ENCODE measurements at places on chromosomes 13 and 19.

- no peak for DNase-seq
- H3K4me1 ChIP-seq, result no peaks in the 10 kb centered on the region
- no peak overlapping the region for H3K27ac ChIP-seq
- peaks cover 5% of the 10 kb centered on the region for H3K36me3 ChIP-seq
- no peaks in the 10 kb centered on the region for H3K27me3 ChIP-seq
Measured at GRCh38 chr19:6012426-6013170, 34.7 kb upstream of the RANBP3 start.

GRCh38 chr13:66407128-66407527, 823.0 kb downstream of the PCDH9 start:
- H3K36me3 ChIP-seq, result no peaks in the 10 kb centered on the region
- H3K4me1 ChIP-seq, result no peaks in the 10 kb centered on the region
- no peak for DNase-seq
- no peak overlapping the region for H3K27ac ChIP-seq

DNA sequence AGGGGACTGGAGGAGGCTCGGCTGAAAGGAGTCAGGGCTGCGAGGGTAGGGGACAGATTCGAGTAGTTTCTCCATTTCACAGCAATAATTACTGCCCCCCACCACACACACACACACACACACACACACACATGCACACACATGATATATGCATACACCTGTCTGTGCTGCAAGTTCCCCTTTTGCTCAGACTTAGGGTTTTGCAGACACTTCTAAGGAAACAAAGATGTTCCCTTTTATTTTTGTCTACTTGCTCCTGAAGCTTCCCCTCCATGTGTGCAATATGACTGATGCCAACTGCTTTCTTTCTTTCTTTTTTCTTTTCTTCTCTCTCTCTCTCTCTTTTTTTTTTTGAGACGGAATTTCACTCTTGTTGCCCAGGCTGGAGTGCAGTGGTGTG, 13.4 kb downstream of the MBD3L2B start:
- H3K27me3 ChIP-seq, result no peaks in the 10 kb centered on the region
- DNase-seq, result no peak
- no peak overlapping the region for H3K27ac ChIP-seq
- H3K4me1 ChIP-seq, result no peaks in the 10 kb centered on the region
- H3K4me3 ChIP-seq, result no peak overlapping the region

- H3K27me3 ChIP-seq, result no peaks in the 10 kb centered on the region
- no peak overlapping the region for H3K4me3 ChIP-seq
- DNase-seq, result no peak
- H3K4me1 ChIP-seq, result no peaks in the 10 kb centered on the region
Measured at GRCh38 chr13:24718192-24718965, 38.2 kb downstream of the ATP12A start.

DNA sequence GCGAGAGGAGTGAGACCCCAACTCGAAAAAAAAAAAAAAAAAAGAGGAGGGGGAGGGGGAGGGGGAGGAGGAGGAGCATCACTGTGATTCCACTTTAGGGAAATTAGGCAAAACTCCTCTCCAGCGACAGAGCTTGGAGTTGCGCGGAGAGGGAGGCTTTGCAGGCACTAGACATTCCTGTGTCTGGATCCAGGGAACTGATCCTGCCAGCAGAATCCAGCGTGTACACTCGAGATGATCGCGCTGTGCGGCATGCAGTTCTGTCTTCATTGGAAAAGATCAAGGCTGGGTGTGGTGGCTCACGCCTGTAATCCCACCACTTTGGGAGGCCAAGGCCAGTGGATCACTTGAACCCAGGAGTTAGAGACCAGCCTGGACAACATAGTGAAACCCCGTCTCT, 29.6 kb upstream of the KLF2 start:
- H3K27me3 ChIP-seq, result no peaks in the 10 kb centered on the region
- no peaks in the 10 kb centered on the region for H3K36me3 ChIP-seq
- no peak for DNase-seq
- peaks cover 17% of the 10 kb centered on the region for H3K4me1 ChIP-seq

- peaks cover 41% of the 10 kb centered on the region for H3K4me1 ChIP-seq
- peak within 1 kb of the TSS; percentile 45 for H3K4me3 ChIP-seq
- H3K36me3 ChIP-seq, result no peaks in the 10 kb centered on the region
- no peak for DNase-seq
- no peaks in the 10 kb centered on the region for H3K27me3 ChIP-seq
Measured at GRCh38 chr19:11577451-11578257, at the start of gene ACP5. TSS of gene ACP5 (minus strand) at chr19:11577645. CDS start at chr19:11577317, 328 bp downstream.

- H3K27me3 ChIP-seq, result no peaks in the 10 kb centered on the region
- no peak for DNase-seq
- no peaks in the 10 kb centered on the region for H3K36me3 ChIP-seq
- H3K27ac ChIP-seq, result peak overlapping the region; percentile 97
- H3K4me1 ChIP-seq, result peaks cover 97% of the 10 kb centered on the region
Measured at GRCh38 chr19:47719047-47719859, 6.0 kb downstream of the EHD2 start.

DNA sequence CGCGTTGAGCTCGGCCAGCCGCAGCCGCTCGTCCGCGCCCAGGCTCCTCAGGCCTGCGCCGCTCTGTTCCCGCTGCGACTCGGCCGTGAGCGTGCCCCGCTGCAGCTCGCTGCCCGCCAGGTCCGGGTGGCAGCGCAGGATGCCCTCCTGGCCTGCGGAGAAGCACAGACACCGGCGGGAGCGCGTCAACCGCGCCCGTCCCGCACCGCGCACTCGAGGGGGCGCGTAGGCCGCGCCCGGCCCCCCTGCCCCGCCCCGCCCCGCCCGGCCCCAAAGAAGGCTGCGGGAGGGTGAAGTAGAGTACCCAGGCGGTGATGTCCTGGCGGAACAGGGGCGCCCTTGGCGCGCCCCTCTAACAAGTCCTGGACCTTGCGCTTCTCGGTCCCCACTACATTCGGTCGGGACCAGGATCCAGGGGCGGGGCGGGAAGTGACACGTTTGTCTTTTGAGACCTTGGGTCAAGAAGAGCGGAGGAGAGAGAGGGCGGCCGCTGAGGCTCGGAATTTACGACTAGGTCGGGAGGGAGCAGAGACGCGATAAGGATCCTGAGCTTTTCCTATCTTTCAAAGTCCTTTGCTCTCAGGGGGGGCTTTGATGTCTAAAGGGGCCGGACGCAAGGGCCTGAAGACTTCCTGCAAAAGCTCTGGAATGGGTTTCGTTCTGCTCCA, 9.3 kb upstream of the CDX2 start:
- H3K27me3 ChIP-seq, result no peaks in the 10 kb centered on the region
- H3K4me3 ChIP-seq, result peak overlapping the region; percentile 16
- no peaks in the 10 kb centered on the region for H3K36me3 ChIP-seq

GRCh38 chr19:8255426-8256125, 46.4 kb downstream of the CERS4 start:
- peaks cover 11% of the 10 kb centered on the region for H3K4me1 ChIP-seq
- H3K36me3 ChIP-seq, result no peaks in the 10 kb centered on the region
- no peaks in the 10 kb centered on the region for H3K27me3 ChIP-seq
- H3K4me3 ChIP-seq, result no peak overlapping the region
- DNase-seq, result no peak

DNA sequence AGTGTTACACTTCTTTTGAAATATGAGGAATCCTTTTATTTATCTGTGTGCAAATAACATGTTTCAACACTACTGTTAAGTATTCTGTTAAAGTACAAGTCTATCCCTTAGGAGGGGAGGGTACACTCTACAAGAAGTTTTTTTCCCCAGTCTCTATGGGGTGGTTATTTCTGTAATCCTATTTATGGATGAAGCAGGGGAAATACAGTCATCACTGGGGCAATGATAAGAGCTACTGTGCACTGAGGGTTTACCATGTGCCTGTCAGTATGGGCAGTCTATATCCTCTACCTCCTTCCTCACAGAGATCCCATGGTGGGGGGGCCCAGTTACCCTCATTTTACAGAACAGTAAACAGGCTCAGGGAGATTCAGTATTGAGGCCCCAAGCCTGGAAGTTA, 16.6 kb upstream of the TRIM13 start:
- no peak for DNase-seq
- H3K4me1 ChIP-seq, result no peaks in the 10 kb centered on the region
- no peak overlapping the region for H3K4me3 ChIP-seq
- H3K27ac ChIP-seq, result no peak overlapping the region

DNA sequence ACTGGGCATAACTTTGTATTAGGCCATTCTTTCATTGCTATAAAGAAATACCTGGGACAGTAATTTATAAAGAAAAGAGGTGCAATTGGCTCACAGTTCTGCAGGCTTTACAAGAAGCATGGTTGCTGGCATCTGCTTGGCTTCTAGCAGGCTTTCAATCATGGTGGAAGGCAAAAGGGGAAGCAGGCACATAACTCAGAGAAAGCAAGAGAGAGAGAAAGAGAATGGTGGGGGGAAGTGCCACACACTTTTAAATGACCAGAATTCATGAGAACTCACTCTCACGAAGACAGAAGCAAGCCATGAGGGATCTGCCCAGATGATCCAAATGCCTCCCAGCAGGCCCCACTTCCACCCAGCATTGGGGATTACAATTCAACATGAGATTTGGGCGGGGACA, 179.7 kb downstream of the SPRY2 start:
- no peaks in the 10 kb centered on the region for H3K36me3 ChIP-seq
- H3K27me3 ChIP-seq, result no peaks in the 10 kb centered on the region
- DNase-seq, result no peak
- H3K27ac ChIP-seq, result no peak overlapping the region

DNA sequence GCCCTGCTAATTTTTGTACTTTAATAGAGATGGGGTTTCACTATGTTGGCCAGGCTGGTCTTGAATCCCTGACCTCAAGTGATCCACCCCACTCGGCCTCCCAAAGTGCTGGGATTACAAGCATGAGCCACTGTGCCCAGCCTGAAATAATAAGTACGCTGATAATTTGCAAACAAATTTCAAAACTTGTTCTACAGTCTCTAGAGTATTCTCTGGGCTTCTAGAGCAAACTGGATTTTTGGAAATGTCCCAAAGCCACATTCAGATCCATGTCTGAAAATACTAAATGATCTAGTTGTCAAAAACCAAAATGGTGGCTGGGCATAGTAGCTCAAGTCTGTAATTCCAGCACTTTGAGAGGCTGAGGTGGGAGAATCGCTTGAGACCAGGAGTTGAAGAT, 39.9 kb upstream of the PSPC1 start:
- H3K27ac ChIP-seq, result no peak overlapping the region
- no peaks in the 10 kb centered on the region for H3K27me3 ChIP-seq
- no peak overlapping the region for H3K4me3 ChIP-seq
- DNase-seq, result no peak

DNA sequence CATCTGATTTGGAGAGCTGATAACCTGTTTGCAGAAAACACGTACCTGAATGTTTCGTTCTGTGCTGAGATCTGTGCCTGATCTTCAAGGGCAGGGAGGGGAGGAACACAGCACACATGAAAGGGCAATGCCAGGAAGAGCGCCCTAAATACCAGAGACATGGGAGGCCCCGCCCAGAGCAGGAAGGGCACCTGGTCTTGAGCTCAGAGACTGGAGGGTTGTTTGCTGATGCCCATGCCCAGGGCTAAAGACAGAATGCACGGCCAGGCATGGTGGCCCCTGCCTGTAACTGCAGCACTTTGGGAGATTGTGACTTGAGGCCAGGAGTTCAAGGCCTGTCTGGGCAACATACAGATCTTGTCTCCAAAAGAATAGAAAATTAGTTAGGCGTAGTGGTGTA, 183.2 kb downstream of the TUBA3C start:
- no peak overlapping the region for H3K4me3 ChIP-seq
- no peak overlapping the region for H3K27ac ChIP-seq
- no peaks in the 10 kb centered on the region for H3K36me3 ChIP-seq
- no peak for DNase-seq

DNA sequence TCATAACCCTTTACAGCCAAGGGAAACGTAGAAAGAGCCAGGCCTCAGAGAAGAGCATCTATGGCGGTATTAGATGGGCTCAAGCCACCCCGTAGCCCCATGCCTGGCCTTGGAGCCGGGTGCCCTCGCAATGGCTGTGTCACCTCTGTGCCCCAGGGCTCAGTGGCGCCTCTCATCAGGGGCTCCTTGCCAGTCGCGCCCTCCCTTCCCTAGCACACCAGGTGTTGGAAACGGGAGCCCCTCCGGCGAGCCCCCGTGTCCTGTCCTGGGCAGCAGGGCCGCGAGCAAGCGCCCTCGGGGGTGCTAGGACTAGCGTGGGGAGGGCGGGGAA, 453 bp downstream of the ZNF256 start:
- H3K4me3 ChIP-seq, result peak overlapping the region; percentile 70
- peak overlapping the region; percentile 15 for H3K27ac ChIP-seq
- H3K4me1 ChIP-seq, result peaks cover 17% of the 10 kb centered on the region
- no peak for DNase-seq
- H3K36me3 ChIP-seq, result no peaks in the 10 kb centered on the region
- no peaks in the 10 kb centered on the region for H3K27me3 ChIP-seq

- H3K27ac ChIP-seq, result no peak overlapping the region
- no peaks in the 10 kb centered on the region for H3K36me3 ChIP-seq
- H3K4me1 ChIP-seq, result peaks cover 14% of the 10 kb centered on the region
- no peak overlapping the region for H3K4me3 ChIP-seq
- DNase-seq, result no peak
- H3K27me3 ChIP-seq, result no peaks in the 10 kb centered on the region
Measured at GRCh38 chr13:94330552-94331071, 148.9 kb downstream of the DCT start.

GRCh38 chr13:87907202-87907601, 236.0 kb downstream of the SLITRK5 start:
- no peaks in the 10 kb centered on the region for H3K27me3 ChIP-seq
- no peak overlapping the region for H3K4me3 ChIP-seq
- no peaks in the 10 kb centered on the region for H3K4me1 ChIP-seq
- DNase-seq, result no peak

DNA sequence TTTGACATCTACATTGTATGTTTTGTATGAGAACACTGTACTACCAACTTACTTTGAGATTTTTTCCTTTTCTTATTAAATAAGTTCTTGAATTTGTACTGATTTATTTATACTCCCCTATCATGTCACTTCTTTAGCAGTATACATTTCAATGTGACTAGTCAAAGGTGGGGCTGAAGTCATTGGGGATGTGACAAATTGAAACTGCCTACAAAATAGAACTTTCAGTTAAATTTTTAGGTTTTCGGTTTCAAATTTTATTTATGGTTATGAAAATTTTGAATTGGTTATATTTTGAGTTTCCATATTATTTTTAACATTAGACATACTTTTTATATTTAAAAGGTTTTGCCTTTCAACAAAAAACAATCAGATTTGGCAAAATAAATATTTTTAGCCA, 221.6 kb downstream of the NBEA start:
- H3K36me3 ChIP-seq, result no peaks in the 10 kb centered on the region
- H3K4me3 ChIP-seq, result no peak overlapping the region
- H3K27ac ChIP-seq, result no peak overlapping the region
- H3K27me3 ChIP-seq, result no peaks in the 10 kb centered on the region
- no peak for DNase-seq

GRCh38 chr19:41997121-41997850, 3.3 kb upstream of the ATP1A3 start:
- no peaks in the 10 kb centered on the region for H3K36me3 ChIP-seq
- DNase-seq, result no peak
- peaks cover 15% of the 10 kb centered on the region for H3K27me3 ChIP-seq
